NAMALWA (cell line): ENCODE measurements at places on chromosomes 13 and 19.
A peak's percentile ranks its signal among the peaks of the same experiment; 100 is the strongest.

- no peak for DNase-seq
Measured at GRCh38 chr13:84136582-84136981, 254.3 kb upstream of the SLITRK1 start.

GRCh38 chr13:53417601-53418000, 389.0 kb downstream of the OLFM4 start:
- no peak for DNase-seq

GRCh38 chr19:10895363-10895762, 24.0 kb downstream of the CARM1 start:
- no peak for DNase-seq

DNA sequence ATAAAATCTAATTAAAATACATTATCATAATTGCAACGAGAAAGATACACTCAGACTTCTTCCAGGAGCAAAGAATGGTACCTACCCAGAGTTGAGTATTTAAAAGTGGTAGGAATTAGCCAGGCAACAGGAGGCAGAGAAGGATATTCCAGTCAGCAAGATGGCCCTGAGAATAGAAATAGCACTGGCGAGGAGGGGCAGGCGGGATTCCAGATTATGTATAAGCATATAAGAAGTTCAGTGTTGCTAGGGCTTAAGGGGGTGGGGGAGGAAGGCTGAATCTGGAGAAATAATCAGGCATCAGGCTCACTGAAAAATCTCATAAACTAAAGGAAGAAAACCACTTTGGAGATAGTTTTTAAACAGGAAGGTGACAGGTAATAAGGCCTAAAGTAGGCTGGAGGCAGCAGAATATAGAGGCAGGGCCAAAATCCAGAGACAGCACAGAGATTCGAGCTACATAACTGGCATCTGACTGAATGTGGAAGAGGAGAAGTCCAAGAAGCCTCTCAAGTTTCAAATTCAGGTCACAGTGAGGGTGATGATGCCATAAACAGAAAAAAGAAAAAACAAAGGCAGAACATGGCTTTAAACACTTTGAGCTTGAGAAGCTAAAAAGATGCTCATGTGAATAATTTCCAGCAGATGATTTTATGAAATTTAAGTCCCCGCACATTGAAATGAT, 7.5 kb downstream of the KPNA3 start:
- DNase-seq, result no peak

DNA sequence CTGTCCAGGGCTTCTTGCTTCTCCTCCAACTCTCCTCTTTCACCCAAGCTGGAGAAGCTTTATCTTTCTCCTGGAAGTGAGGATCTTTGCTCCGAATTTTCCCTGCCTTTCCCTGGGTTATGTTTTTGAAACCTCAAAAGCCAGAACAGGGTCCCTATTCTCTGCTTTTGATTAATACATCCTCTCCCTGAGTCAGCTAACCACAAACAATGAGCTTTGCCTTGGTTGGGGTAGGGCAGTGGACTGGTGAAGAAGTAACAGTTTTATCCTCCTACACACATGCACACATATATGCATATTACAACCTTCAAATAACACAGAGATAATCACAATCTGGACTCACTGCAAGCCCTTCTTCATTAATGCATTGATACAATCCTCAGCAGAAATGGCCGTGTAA, 44.6 kb downstream of the DLEU7 start:
- DNase-seq, result no peak

DNA sequence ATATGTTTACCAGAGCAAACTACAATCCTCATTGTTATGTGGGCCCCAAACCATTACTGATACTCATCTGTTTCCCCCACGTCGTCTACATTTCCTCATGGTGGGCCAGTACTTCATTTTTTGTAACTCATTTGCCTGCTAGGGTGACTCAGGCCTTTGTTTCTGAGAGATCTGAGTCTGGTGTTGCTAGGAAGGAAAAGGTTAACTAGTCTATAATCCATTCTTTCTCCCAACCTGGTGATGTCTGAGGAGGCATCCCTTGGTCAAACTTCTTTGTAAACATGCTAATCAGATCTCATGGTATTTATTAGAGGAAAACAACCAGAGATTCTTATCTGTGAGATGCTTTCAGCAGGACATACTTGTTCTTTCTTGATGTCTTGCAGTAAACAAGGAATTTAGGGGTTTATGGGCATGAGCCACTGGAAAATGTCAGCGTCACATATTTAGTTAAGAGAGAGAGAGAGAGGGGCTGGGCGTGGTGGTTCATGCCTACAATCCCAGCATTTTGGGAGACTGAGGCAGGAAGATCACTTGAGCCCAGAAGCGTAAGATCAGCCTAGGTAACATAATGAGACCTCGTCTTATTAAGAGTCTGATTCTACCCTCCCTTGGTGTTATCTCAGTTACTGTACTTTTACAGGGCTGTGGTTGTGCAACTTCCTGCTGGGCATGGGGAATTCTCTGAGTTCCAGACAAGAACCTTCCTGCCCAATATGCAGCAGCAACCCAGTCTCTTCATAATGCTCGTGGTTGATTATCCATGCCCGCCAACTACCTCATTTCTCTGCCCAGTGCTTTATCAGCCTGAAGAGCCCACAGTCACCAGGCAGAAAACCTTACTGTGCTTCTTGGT, 9.7 kb upstream of the DPRX start:
- DNase-seq, result no peak

DNA sequence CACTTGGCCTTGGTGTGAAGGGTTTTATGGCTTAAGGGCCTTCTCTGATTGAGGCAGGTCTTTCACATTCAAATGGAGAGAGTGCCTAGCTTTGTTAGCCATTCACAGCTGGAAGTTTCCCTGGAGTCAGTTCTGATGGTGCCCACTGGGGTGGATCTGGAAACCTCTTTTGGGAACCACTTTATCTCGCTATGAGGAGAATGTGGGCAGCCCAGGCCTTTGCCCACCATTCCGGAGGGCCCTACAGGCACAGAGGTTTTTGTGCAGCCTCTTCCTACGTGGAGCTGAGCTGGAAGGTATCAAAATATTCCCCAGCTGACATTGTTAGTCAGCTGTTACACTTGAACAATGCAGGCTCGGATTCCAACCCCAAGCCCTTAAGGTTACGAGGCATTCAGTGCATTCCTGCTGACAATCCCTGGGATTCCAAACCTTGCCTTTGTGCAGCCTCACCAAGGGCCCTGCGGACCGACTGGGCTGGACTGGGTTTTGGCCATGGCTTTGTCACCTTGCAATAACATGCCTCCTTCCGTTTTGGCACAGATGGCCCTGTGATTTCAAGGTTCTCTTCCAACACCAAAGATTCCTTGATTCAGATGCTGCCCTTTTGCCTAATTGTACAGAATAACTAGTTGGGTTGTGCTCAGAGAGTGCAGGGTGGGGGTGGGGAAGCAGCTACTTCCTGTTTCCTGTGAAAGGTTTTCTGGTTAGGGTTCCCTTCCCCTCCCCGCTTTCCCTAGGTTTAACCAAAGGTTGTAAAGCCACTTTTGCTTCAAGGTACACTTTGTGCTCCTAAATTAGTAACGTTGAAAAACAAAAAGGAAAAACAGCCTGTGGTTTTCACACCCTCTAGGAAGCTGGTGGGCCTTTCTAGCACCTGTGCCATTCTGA, 27.0 kb downstream of the SAE1 start:
- peak; percentile 28 for DNase-seq

GRCh38 chr13:111510502-111511218, 190.2 kb downstream of the TEX29 start:
- no peak for DNase-seq

- DNase-seq, result no peak
Measured at GRCh38 chr19:58560921-58561320, 2.5 kb upstream of the UBE2M start.

DNA sequence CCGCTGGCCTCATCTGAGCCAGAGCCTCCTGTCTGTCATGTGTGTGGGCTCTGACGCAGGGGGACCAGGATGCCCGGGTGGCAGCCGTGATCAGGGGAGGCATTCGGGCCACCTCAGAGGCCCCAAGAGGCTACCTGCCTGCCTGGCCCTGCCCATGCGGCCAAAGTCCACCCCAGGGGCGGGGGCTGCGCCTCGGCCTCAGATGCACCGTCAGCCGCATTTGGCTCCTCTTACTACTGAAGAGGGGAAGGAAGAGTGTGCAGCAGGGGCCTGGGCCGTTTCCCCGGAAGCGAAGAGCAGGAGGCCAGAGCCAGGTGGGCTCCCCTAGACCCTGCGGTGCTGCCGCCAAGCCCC, 34.0 kb downstream of the C13orf46 start:
- DNase-seq, result no peak

DNA sequence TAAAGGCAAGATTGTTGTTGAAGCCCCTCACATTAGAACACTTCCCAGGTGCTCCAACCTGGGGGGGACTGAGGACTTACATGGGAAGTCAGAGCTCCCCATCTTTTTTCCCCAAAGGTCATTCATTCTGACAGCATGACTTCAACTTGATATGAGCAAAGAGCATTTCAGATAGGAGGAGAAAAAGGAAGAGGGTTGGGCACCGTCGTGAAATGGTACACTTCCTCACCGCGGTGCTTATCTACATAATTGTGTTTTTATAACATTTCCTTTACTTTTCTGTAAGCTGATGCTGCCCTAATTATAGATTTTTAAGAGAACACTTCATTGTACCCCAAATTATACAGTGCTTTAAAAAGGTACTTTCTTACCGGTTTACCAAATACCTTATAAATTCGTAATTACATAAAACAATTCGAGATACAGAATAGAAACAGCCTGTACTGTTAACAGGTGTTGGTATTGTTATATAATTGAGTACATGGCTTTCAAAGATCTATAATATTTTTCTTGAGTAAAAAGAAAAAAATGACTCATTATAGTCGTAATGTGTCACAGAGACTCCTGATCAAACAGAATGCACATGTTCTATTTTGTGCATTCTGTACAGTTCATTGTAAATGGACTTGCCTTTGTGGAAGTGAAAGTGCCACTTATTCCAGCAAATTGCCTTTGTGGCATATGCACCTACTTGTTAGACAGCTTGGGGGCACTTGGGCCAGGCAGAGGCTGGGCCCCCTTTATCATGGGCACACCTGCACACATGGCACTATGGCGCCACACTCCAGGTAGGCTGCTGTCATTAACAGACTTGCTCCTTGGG, 81.8 kb downstream of the GGACT start:
- DNase-seq, result no peak

- DNase-seq, result no peak
Measured at GRCh38 chr13:20363603-20364002, 131.5 kb upstream of the GJB6 start.

- no peak for DNase-seq
Measured at GRCh38 chr13:37381502-37381901, 217.1 kb downstream of the POSTN start.

- DNase-seq, result no peak
Measured at GRCh38 chr13:42102961-42103865, 54.8 kb downstream of the DGKH start.

DNA sequence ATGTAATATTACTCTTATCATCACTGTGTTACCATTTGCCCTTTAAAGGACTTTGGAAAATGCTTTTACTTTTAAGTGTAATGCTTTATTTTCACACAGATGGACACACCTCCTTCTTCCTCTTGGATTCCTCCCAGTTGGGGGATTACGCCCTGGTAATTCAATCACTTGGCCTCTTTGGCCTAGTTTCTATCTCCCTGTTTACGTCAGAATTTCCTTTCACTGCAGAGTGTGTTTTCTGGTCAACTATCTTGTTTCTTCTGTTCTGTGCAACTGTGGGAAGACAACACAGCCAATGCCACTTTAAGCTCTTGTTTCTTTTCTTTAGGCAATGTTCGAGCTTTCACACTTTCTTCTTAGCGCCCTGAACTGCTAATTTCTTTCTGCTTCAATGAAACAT, 257.3 kb upstream of the MAB21L1 start:
- no peak for DNase-seq

- DNase-seq, result no peak
Measured at GRCh38 chr13:85549819-85550218, 249.4 kb downstream of the SLITRK6 start.

- DNase-seq, result no peak
Measured at GRCh38 chr19:14177496-14178074, 28.4 kb downstream of the ADGRL1 start.

- DNase-seq, result no peak
Measured at GRCh38 chr19:49772850-49773432, 6.1 kb downstream of the AP2A1 start.

DNA sequence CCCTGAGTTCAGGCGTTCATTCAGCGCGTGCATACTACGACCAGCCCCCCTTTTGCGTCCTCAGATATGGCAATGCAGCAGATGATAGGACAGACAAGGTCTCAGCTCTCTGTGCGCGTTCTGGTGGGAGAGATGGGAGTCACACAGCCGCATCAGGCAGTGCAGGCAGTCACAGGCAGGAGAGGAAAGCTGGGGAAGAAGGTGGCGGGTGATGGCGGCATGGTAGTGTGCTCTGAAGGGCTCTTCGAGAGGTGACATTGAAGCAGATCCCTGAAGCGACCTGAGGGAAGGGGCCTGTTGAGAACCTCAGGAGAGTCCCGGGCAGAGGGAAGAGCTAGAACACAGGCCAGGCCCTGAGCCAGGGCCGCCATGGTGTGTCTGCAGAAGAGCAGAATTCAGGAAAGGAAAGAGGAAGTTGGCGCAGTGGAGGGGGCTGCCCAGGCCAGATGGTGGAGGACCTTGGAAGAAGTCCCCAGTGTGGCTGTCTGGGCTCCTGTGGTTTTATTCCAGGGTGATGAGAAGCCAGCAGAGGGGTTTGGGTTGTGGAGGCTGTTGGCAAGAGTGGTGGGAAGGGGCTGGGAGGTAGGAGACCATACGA, 3.5 kb downstream of the USF2 start:
- no peak for DNase-seq

DNA sequence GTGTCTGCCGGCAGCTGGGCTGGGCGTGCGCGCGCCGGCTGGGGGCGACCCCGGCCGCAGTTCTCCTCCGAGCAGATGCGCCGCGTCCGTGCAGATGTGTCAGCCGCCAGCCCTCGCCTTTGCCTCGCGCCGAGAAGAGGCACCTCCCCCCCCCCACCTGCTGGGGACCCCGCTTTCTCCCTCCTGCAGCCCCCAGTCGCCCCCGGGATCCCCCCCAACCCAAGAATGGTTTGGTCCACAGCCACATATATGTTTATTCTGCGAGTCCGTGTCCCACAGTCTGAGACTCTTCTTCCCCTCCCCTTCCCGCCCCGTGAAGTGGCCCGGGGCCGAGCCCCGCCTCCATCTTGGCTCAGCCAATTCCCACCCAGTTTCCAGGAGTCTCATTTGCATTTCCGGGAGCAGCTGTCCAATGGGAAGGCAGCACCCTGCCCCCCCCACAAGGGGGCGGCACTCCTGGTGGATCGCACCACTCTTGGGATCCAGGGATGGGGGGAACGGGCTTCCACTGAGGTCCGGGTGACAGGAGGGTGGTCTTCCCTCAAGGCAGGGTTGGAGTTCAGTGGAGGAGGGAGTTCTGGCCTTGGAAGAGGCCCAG, 8.6 kb downstream of the ISOC2 start:
- peak; percentile 68 for DNase-seq

- peak; percentile 51 for DNase-seq
Measured at GRCh38 chr19:29837448-29837981, 25.7 kb downstream of the CCNE1 start.

DNA sequence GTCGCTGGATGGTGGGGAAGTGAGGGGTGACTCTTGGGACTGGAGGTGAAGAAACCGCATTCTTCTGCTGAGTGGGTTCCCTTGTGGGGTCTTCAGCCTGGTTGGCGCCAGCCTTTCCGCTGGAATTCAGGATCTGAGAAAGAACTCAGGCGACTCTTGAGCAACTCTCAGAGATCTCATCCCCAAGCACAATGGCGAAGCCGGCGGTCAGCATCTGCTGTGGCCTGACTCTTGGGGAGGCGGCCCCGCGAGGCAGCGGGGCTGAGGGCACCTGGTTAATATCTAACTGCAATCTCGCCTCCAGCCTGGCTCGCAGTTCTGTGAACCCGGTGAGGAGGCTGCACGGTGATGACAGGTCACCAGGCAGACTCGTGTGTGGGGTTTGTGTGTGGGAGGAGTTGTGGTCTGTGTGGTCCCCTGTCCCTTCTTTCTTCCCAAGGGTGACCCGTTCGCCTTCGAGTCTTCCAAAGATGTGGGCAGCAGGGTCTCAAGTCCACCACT, 883 bp downstream of the ZNF441 start:
- peak; percentile 25 for DNase-seq
